Omental fat pad (tissue), 4 donors: ENCODE measurements at places on chromosomes 2 and 18.

DNA sequence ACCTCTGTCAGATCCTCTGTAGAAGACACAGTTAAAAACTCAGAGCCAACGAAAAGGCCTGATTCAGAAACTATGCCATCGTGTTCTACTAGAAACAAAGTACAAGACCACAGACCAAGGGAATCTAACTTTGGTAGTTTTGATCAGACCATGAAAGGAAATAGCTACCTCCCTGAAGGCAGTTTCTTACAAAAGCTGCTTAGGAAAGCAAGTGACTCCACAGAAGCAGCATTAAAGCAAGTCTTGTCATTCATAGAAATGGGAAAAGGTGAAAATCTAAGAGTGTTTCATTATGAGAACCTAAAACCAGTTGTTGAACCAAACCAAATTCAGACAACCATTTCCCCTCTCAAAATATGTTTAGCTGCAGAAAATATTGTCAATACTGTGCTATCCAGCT, 58.2 kb downstream of the FSIP2 start:
- no peak for DNase-seq

GRCh38 chr2:29766191-29766590, 155.2 kb downstream of the ALK start:
- no peak for DNase-seq

DNA sequence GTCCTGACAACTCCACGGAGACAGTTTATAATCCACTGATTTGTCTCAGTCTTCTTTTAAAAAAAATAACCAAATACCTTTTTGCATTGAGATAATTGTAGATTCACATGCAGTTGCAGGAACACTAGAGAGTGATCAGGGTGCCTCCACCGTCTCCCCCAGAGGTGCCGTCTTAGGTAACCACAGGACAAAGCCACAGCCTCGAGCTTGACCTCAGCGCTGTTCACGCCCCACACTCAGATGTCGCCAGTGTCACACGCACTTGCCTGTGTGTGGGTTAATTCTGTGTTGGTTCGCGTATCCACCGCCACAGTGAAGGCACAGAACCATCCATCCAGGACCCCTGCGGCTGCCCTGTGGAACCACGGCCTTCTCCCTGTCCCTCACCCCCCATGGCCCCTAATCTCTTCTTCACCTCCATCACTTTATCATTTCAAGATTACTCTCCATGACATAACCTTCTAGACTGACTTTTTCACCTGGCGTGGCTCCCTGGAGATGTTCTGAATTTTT, 295.0 kb upstream of the HDAC4 start:
- no peak for DNase-seq

DNA sequence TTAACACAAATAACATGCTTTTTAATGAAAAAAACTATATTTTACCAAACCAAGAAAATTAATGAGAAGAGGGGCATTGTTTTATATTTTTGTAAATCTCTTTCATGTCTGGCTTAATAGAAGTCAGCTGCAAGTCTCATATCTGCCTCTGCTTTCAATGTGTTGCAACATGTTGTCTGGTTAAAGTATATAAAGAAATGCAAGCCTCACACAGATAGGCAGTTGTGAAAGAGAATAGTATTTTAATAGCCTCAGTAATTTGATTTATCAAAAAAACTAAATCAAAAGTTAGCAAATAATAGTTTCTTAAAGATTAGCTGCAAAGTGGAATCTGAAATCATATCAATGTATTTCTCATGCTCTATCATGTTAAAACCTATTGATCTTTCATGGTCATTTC, 52.9 kb upstream of the NCOA1 start:
- DNase-seq, result no peak

GRCh38 chr2:207330912-207331311, 165.2 kb upstream of the KLF7 start:
- peak; percentile 40 for DNase-seq

DNA sequence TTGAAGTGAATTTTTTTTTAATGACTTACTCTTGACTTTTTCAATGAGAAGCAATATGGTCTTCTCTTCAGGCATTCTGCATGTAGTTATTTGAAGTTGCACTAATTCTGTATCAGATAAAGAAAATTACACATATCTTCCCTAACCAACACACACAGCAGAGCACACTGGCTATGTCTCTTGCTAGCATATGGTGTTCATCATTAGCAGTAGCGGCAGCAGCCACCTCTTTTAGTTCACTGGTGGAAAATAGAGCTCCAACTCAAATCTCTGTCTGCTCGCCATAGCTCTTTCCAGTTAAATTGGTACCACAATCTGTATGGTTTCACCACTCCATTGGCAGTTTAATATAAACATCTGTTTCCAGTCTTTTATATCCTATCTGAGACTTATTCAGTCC, 278.1 kb upstream of the ZEB2 start:
- no peak for DNase-seq

GRCh38 chr2:49982871-49983270, 828.6 kb upstream of the FSHR start:
- no peak for DNase-seq

DNA sequence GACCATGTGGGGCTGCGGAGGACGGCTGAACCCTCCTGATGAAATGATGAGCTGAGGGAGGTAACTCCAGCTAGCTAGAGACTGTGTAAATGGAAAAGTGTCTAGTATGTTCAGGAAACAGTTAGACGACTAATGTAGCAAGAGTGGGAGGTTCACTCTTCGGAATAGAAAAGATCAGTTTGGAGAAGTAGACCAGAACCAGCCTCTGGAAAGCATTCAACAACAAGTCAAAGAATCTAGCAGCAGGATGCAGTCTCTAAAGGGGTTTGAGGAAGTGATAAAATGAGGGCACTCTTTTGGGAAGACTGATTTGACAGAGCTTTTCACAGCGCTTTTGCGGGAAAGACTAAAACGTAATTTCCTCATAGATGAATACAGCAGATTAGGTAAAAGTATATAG, 79.6 kb downstream of the GAREM1 start:
- DNase-seq, result no peak

DNA sequence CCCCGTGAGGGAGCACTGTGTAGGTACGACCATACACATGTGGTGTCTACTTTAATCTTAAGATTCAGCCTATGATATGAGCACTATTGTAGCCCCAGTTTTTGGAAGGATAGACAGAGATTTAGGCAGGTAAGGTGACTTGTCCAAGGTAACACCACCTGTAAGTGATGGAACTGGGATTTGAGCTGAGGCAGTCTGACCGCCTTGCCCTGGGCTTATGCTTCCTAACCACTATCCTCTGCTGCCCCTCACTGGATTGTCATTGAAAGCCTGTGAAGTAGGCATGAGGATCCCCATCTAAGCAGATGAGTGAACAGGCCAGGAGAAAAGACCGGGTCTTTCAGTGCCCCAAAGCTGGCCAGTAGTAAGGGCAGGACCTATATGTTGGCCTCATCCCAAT, 343.8 kb downstream of the CYRIA start:
- no peak for DNase-seq

DNA sequence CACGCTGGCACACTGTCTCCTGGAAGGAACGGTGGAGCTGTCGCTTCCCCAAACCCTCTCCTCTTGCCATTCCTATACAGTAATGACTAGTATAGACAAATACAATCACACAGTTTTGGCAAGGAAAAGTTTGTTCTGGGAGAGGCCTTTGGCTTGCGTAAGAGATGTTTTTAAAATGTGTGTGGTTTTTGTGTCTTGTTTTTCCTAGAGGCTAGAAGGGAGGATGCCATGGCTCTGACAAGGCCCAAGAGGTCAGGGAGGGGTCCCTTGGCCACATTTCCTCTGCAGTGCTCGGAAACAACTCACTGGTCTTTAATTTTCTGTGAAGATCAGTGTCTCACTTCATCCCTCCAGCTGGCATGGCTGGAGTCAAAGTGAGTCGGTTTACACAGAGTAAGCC, 195.9 kb downstream of the SH3RF3 start:
- no peak for DNase-seq

DNA sequence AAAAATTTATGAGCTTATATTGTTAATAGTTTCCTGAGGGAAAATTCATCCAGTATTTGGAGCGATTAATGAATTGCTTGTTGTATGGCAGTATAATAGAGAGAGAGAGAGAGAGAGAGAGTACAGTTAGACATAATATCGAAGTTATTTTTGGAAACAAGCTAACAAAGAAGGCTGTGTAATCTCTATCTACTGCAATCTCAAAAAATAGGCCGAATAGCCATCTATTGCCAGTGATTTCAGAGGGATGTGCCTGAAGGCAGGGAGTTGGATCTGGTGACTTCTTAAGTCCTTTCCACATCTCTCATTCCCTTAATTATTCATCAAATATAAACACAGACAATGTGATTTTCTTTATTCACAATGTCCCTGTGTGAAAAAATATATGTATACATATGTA, 433.1 kb upstream of the RAB12 start:
- no peak for DNase-seq

DNA sequence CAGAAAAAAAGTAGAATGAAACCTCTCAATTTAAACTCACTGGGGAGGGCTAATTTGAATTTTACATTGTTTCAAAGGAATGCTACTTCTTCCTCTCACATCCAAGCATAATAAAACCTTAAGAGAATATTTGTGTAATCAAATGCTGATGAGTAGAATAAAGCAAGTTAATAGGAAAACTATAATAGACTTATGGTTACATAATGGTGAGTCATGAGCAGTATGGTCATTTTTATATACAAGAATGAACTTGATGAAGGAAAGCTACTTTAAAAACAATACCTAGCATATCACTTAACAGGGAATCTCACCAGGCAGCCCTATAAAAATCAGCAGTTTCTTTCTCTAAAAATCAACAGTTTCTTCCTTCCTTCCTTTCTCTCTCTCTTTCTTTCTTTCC, 80.3 kb downstream of the VSNL1 start:
- DNase-seq, result no peak

- no peak for DNase-seq
These were observed 229.8 kb downstream of the CCDC178 start for GRCh38 chr18:33210575-33211189.

- DNase-seq, result no peak
These were observed 89.5 kb downstream of the STK39 start for GRCh38 chr2:168157926-168158325.

DNA sequence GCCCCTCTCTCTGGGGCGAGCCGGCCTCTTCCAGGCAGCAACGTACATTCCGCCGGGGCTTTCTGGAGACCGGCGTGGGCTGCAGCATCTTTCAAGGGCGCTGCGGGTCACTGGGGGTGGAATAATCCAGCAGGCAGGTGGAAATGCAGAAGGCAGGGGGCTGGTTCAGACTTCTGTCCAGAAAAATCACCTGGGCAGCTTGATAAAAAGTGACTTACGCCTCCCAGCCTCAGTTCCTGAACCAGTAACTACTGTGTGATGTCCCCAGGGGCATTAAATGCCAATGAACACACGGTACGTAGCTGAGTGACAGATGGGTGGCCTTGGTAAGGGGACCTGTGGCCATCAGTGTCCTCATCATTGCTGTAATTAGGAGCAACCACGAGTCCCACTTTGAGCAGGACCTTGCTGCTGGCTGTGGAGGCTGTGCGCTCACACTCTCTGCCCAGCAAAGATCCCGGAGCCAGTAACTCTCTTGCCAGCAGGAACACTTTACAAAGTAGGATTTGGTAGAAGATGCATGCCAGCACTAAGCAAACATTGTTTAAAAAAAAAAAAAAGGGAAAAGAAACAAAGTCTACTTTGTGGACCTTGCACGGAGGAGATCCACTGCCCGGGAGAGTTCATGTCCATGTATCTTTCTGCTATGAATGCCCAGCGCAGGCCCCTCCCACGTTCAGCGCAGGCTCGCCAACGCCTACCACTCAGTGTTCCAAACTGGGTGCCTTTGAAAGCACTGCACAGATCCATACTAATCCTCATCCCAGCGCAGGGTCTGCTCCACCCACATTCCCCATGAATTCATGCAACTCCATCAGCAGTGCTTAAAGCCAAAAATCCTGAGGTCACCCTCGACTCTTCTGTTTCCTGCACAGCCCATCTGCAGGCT, 177.3 kb downstream of the HDAC4 start:
- DNase-seq, result no peak

DNA sequence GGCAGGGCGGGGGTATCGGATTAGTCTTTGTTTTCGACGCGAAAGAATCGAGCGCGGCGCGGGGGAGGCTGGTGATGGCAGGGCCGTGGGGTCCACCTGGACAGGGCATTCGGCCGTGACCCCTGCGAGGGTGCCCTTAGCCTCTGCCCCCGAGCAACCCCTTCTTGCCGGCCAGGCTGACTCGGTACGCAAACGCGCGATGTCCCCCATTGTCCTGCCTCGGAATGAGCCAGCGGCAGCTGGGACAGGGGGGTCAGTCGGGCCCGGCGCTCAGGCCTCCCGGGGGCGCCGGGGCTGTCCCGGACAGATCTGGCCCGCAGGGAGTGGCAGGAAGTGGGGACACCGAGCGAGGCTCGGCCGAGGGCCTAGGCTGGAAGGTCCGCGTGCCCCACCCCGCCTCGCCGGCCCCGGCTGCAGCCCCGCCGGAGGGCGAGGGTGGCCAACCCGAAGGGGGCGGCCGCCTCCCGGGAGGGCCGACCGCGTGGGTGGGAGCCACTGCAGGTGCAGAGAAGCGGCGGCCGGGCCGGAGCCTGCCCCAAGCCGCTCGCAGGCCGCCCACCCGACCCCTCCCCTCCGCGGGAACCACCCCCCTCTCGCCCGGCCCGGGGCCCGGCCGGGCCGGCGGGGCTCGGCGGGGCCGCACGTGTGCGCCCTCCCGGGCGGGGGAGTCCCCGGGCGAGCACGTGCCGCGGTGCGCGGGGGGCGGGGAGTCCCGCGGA, at the start of gene TET3:
Gene TET3, plus strand, starts transcription at position 708 of the 719 bp plus-strand sequence. CDS start 1,494 bp downstream, outside the sequence.
- DNase-seq, result no peak

DNA sequence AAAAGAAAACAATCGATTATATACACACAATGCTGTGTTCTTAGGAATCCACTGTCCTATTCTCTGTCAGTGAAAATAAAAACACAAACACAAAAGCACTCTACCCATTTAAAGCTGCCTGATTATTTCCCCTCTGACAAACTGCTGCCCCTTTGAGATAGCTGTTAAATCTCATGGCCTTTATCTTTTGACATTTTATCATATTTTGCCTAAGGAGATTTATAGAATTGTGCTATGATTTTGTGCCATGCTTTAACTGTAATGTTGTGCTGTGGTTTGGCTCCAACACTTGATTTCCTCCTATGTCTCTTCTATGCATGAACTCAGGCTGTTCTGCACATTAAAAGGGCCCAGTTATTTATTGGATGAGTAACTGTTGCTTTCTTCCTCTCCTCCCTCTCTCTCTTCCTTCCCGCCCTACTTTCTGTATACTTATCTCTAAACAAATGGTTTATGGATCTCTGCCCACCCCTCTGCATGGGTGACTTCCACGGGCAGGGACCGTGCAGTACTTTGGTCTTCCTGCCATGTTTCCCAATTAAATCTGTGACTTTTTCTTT, 1096.6 kb downstream of the TSN start:
- no peak for DNase-seq

DNA sequence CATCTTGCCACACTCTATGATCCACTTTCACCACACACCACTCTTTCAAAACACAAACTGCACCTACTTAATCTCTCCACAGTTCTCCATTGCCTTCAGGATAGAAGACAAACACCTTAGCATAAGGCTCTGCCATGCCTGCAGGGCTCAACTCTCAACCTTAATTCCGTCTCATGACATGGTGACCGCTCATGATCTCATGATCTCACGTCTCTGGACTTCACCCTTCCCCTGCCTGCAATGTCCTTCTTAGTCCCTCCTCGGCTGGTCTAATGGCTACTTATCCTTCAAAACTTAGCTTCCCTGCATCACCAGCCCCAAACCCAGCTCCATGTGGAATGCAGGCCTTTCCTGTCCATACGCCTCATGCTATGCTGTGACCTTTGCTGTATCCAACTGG, 85.3 kb downstream of the ACVR1 start:
- DNase-seq, result no peak
